ENCODE measurements at places on chromosomes 5 and 9. TPM values are rescaled to one million over a fixed set of nuclear protein-coding genes. Genes with fewer than 3 reads are reported as not detected.

- no peak overlapping the region for H3K27ac ChIP-seq
- no peak for DNase-seq
- no peaks in the 10 kb centered on the region for H3K36me3 ChIP-seq
- no peaks in the 10 kb centered on the region for H3K4me1 ChIP-seq
- no peaks in the 10 kb centered on the region for H3K27me3 ChIP-seq
- no peak overlapping the region for H3K4me3 ChIP-seq
Observed at GRCh38 chr5:2833556-2833955, 82.1 kb upstream of the IRX2 start.

DNA sequence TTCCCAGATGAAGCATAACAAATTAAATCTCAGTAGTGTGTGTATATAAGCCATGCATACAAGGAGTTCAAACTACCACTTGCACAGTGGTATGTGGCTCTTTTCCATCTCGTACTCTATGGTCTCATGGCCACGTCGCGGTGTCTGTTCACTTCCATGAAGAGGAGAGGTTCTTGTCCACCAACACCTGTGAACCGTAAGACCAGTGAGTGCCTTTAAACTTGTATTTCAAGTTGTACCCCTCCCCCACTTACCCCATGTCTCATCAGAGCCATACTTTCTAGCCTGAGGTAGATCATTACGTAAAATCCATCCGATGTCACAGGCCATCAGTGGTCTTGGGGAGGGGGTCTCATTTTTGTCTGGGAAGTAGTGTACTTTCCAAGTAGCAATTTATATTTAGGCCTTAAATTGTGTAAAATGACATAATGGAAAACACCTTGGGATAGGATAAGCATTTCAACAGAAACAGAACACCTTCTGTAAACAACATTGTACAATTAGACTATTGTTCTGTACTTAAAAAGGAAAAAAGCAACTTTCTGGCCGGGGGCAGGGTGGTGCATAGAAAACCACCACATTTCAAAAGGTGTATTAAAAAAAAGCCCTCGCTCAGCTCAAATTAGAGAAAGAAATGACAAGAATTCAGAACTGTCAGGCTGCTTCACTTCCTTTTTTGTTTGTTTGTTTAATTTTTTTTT, 163.0 kb downstream of the SMARCA2 start:
- H3K27ac ChIP-seq: no peak overlapping the region
- no peak for DNase-seq
- no peak overlapping the region for H3K4me3 ChIP-seq
- H3K36me3 ChIP-seq: no peaks in the 10 kb centered on the region
- no peaks in the 10 kb centered on the region for H3K27me3 ChIP-seq
- H3K4me1 ChIP-seq: no peaks in the 10 kb centered on the region

GRCh38 chr5:142316681-142317080, 8.1 kb downstream of the SPRY4 start:
- H3K4me3 ChIP-seq: no peak overlapping the region
- peaks cover 61% of the 10 kb centered on the region for H3K4me1 ChIP-seq
- no peak for DNase-seq
- no peaks in the 10 kb centered on the region for H3K27me3 ChIP-seq

The GNAQ gene
- 28.7 TPM for total RNA-seq

GRCh38 chr5:168679515-168679920, 100.3 kb upstream of the PANK3 start:
- peak; percentile 59 for DNase-seq
- no peaks in the 10 kb centered on the region for H3K27me3 ChIP-seq
- no peaks in the 10 kb centered on the region for H3K4me1 ChIP-seq
- H3K4me3 ChIP-seq: no peak overlapping the region

- no peak overlapping the region for H3K27ac ChIP-seq
- DNase-seq: no peak
- H3K4me1 ChIP-seq: no peaks in the 10 kb centered on the region
- H3K27me3 ChIP-seq: no peaks in the 10 kb centered on the region
Observed at GRCh38 chr9:38130724-38131123, 61.7 kb upstream of the SHB start.
